ENCODE measurements at places on chromosomes 1 and 21. TPM values are rescaled to one million over a fixed set of nuclear protein-coding genes. Genes with fewer than 3 reads are reported as not detected.

DNA sequence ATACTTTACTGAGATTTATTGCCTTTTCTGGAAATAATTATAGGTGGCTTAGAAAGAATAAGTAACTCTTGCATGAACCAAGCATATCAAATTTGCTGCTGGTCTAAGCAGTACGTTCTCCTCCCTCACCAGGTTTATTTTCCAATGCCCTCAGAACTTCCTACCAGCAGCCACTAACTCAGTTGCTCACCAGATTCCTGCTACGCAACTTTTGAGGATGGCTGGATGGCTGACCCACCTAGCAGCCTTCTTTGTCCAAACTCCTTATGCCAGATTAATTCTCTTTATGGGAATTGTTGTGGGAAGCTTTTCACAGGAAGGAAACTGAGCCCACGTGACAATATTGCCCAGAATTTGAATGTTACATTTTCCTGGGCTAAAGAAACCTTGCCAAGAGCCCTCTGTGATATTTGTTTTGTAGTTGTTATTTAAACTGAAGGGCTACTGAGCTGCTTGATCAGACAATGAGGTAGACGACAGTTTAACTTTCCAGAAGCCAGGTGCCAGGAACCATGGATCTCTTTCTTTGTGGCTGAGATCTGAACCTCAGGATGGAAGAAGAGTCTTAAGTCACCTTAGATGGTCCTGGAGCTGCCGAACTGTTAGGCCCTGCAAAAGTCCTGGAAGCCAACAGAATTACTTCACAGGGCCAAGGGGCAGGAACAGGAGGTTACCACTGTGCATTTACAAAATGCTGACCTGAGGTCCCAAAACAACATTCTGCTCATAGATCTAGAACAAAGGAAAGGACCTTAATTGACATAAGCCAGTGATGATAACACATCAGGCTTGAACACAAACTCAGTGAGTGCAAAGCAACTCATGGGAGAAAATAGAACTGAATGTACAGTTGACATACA, 85.5 kb upstream of the ATP1A1 start:
- H3K36me3 ChIP-seq, result no peaks in the 10 kb centered on the region
- H3K4me1 ChIP-seq, result no peaks in the 10 kb centered on the region
- H3K4me3 ChIP-seq, result no peak overlapping the region
- H3K27me3 ChIP-seq, result no peaks in the 10 kb centered on the region
- DNase-seq, result no peak
- no peak overlapping the region for H3K27ac ChIP-seq

GRCh38 chr1:18752409-18752808, 107.1 kb downstream of the TAS1R2 start:
- H3K4me3 ChIP-seq, result no peak overlapping the region
- no peak for DNase-seq
- H3K4me1 ChIP-seq, result no peaks in the 10 kb centered on the region
- no peak overlapping the region for H3K27ac ChIP-seq
- no peaks in the 10 kb centered on the region for H3K36me3 ChIP-seq
- H3K27me3 ChIP-seq, result peaks cover 22% of the 10 kb centered on the region

HSD11B1 gene
- 16.9 TPM for total RNA-seq

WARS2 gene
- 13.4 TPM for total RNA-seq

All from upper lobe of right lung (tissue), 1 donor.